Left kidney (tissue), 8 donors: ENCODE measurements at places on chromosomes 2 and 18.

DNA sequence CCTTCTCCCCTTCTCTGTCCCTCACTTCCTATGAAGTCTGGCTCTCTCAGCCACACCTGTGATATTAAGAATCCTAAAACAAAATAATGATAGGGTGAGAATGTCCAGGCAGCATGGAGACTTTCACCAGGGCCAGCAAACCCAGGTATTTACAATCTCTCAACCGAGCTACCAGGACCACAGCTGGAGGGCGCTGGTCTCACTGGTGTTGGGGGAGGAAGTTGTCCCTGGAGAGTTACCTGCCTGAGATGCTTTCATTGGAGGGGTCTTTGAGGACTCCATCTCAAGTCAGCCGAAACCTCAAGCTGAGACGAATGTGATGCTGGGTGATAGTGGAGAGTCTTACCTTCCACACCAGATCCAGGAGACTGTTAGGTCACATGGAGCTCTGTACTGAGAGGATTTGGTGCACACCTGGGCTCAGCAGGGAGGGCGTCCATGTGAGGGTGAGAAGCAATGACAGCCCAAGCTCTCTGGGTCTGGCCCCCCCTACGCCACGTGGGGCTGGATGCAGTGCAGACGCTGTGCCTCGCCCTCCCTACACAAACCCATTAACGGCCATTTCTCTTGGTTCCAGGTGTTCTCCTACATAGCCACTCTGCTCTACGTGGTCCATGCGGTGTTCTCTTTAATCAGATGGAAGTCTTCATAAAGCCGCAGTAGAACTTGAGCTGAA lies 27.4 kb downstream of the MAL start:
- no peak for DNase-seq

GRCh38 chr2:216220976-216221375 lies 111.8 kb downstream of the XRCC5 start:
- DNase-seq: no peak

- DNase-seq: no peak
These were observed 397.8 kb upstream of the CHST9 start for GRCh38 chr18:27582760-27583412.

- DNase-seq: no peak
These were observed 6.9 kb downstream of the INHA start for GRCh38 chr2:219578811-219579613.

- no peak for DNase-seq
These were observed 23.7 kb downstream of the CYP27A1 start for GRCh38 chr2:218805627-218806026.

DNA sequence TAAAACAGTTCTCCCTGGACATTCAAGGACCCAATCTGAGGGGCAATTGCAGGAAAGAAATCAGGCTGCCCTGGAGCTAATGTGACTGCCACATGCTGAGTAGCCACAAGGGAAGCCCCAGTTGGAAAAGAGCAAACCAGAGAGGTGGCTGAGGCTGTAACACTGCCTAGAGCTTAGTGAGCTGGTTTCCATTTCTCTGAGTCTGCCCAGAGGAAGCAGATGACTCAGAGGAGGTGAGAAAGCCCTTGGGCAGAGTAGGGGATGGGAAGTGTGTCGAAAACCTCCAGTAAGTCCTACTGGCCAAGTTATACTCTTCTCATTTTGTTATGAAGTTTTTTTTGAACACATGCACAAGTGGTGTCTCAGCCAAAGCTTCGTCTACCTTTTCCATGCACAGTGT lies 753.0 kb downstream of the CNTNAP5 start:
- DNase-seq: no peak
